AG10803 (cell line): ENCODE measurements at places on chromosomes 5 and 9.

- no peak for DNase-seq
These were observed 123.3 kb downstream of the MLLT3 start for GRCh38 chr9:20499013-20499412.

GRCh38 chr9:130565792-130566191 lies 13.6 kb upstream of the FUBP3 start:
- peak; percentile 39 for DNase-seq

GRCh38 chr5:151667083-151667482 lies 19.6 kb downstream of the SPARC start:
- DNase-seq: peak; percentile 15

DNA sequence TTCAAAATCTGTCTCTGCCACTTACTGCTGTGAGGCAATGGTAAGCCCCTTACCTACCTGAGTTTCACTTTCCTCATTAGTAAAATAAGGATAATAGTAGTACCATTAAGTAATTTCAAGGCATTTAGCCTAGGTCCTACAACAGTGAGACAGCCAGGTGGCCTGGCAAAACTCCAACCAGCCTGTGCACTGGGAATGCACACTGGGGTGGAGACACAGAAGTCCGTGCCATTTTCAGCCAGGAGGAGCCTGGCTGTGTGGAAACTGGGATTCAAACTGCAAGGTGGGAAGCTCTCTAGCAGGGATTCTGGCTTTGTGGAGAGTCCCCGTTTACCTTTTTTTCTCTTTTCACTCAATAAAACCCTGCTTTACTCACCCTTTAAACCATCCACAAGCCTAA lies 630.4 kb downstream of the PRELID2 start:
- no peak for DNase-seq

DNA sequence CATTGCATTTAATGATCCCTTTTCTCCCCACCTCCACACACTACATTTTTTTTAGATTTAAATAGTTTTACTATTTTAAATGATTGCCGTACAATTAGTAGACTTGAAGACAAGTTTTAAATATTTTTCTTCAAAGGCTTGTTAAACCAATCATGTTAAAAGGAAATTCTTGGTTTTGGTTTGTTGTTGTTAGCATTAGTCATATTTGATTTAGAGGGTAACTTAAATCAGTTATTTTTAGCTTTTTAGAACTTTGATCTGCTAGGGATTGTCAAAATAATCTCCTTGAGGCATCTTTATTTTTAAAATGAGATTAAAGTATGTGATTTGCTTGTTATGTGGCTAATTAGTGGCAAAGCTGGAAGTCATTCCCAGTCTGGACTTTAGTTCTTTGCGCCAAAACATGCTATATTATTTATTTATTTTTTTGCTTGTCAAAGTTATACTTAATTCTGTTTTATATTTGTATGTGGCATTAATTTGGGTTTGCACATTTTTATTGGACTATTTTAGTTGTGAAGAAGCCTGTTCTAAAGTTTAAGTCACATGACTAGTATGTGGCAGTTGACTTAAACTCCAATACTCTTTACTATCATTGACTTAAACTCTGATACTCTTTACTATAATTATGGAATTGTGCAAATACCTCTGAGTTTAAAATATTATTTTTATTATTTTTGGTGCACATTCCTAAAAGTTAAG lies 14.7 kb downstream of the ITGA1 start:
- no peak for DNase-seq

- DNase-seq: peak; percentile 66
These were observed 34.1 kb upstream of the C5orf47 start for GRCh38 chr5:173954671-173955521.

- peak; percentile 31 for DNase-seq
These were observed 680.0 kb downstream of the TAF11L14 start for GRCh38 chr5:18314192-18314778.

DNA sequence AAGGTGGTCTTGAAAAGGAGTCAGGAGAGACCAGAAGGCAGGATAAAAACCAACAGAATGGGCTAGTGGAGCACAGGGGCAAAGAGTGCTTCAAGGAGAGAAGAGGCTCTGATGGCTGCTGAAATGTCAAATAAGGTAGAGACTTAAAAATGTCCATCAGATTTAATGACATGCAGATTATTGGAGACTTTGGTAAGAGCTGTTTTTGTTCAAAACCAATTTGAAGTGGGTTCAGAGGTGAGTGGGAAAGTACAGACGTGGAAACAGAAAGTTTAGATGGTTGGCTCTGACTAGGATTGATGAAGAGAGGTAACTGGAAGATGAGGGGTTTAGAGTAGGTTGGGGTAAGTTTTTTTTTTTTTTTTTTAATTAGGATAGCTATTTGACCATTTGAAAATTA lies 14.1 kb downstream of the SLC25A46 start:
- no peak for DNase-seq

DNA sequence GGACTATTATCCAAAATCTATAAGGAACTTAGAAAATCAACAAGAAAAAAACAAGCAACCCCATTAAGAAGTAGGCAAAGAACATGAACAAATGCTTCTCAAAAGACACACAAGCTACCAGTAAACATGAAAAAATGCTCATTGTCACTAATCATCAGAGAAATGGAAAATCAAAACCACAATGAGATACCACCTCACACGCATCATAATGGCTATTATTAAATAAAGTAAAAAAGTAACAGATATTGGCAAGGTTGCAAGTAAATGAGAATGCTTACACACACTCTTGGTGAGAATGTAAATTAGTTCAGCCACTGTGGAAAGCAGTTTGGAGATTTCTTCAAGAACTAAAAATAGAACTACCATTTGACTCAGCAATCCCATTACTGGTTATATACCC lies 167.0 kb upstream of the DMRTA1 start:
- no peak for DNase-seq

GRCh38 chr9:94937214-94937903 lies 210.9 kb downstream of the AOPEP start:
- DNase-seq: peak; percentile 90

DNA sequence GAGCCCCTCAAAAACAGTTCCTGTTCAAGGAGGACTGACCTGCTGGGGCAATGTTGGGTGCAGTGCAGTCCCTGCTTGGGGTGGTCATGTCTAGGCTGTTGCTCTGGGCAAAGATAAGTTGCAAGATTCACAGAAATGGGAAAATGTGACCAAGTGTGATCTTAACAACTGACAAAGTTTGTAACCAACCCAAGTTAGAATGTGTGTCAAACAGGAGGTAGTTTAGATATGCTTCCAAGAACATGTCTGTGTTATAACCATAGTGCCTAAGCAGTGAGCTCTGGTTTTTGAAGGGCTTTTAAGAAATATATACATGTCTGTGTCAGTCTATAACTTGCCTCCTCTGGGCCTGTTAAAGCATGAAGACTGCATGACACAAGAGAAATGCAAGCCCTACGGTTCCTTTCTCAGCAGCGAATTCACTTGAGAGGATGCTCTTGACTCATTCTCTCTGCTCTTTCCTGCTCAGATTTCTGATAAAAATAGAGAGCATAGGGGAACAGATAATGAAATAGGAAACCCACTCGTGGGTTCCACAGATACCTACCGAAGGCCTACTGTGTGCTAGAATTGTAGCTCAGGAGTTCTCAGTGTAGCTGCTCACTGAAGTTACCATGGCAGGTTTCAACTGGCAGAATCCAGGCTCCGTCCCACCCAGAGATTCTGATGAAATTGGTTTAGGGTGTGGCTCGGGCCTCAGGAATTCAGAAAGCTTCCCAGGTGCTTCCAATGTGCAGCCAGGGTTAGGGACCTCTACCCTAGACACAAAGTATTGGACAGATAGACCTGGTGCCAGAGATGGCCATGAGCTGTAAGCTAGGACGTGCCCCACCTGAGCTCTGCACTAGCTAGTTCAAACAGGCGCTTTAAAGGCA lies 52.4 kb downstream of the ARHGEF37 start:
- DNase-seq: no peak

GRCh38 chr9:132531195-132531594 lies 51.2 kb upstream of the BARHL1 start:
- DNase-seq: no peak

DNA sequence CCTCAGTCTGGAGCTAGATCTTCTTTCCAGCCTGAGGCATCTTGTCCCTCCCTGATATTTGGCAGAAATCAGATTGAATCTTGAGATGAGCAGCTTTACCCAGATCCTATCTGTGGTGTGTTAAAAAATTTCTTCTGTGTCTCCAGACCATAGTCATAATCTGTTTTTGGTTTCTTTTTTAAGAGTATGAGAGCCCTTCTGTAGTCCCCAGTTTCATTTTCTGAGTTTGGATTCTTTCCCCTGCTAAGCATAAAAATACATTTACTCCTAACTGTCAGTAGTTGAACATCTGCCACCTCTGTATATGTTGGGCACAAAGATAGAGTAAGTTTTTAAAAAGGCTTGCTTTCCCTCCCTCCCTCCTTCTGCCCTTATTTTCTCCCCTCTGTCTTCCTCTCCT lies 137.7 kb downstream of the CNTLN start:
- no peak for DNase-seq

DNA sequence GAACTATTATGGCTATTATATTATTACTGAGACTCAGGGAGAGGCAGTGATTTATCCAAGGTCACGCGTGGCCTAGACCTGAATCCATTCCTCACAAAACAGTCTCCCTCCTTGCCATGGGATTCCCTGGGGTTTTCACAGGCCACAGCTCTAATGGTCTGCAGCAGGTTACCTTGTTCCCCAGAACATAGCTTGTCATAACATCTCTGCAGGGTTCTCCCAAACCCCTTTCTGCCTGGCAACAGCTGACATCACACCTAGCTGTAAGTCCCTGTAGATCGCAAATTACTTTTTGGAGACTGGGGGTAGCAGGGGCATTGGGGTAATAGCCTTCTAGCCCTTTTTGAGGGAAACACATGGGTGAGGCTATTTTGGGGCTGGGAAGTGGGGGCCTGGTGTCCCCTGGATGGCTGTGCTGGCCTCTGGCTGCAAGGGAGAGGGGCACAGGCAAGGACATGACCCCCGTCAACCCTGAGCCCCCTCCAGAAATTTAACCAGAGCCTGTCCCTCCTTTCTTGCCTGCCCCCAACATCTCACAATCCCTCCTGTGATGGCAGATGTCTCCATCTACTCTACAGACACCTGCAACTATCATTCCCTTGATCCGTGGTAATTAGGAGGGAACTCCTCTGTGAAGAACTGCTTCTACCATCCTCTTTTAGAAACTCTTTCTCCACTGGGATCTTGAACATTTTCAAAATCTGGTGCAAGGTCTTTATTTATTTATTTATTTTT lies 1.3 kb downstream of the CD74 start:
- no peak for DNase-seq

DNA sequence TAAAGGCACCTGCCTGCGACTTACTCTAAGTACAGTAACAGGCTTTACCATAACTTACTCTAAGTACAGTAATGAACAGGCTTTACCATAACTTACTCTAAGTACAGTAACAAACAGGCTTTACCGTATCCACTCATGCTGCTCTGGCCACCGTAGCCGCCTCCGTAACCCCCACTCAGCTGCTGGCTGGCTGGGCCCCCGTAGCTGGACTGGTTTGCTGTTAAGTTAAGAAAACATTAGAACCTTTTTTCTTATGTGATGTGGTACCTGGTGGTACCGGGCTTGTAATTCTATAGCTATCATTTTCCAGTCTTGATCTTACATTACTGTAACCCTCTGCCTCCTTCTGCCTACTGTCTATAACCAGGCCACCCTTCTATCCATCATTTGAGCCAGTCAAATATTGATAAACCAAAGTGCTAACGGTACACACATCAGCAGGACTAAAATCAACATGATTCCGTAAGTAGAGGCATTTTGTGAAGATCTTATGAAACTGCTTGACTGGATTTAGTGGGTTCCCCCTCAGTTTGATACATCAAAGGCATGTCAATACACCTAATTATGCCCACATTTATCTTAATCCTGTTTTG lies 7.4 kb downstream of the HNRNPH1 start:
- no peak for DNase-seq

DNA sequence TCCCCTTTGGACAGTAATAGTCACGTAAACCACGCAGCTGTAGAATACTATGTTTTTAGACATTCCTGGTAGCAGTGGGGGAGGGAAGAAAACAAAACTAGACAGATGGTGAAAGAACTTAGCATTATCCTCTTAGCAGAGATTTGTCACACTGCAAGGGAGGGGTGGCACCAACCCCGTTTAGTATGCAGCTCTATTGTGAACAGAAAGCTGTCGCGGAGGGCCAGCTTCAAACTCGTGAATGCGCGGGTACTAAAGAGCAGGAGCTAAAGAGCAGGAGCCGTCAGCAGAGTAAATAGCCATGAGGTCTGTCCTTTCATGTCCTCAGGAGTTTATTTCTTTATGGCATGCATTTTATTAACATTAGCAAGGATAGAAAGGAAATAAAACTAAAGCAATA lies 141.9 kb upstream of the SLC12A2 start:
- no peak for DNase-seq

- DNase-seq: no peak
These were observed 10.0 kb upstream of the NDST1 start for GRCh38 chr5:150497989-150498317.

GRCh38 chr5:36457511-36458270 lies 148.7 kb upstream of the SLC1A3 start:
- DNase-seq: peak; percentile 91

DNA sequence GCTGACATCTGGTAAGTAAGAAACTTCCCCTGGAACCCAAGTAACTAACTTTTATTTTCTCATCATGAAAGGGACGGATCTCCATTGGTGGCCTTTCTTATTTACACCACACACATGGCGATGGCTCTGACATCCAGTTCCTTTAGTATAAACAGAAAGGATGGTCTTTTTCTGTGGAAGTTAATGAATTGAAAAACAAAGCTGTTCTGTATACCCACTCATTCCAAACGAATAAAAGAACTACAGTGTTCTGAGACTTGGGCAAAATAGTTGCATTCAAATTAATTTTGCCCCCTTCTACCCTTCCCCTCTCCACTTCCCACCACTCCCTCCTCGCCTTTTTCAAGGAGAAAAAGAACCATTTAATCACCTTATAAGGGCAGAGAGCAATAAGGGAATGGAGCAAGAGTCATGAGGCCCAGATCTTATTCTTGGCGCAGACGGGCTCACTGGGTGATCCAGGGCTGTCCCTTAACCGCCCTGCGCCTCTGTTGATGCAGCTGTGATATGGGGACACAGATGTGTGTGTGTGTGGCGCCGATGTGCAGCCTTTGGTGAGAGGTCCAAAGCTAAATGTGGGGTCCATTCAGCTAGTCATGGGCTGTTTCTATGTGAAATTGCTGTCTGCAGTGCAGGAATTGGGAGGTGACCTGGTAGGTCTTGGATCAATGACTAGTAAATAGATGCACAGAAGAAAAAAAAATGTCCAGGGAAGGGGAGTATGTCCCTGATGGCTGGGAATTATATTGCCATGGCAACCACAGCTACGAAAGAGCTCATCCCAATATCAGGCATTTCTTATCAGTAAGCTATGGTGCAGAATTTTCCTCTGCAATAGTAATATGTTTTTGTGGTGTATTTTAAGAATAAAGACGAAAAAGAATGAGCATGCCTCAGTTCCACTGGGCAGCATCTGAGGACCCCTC lies 141.5 kb upstream of the ERCC6L2 start:
- no peak for DNase-seq
